ENCODE measurements at places on chromosomes 13 and 19.

DNA sequence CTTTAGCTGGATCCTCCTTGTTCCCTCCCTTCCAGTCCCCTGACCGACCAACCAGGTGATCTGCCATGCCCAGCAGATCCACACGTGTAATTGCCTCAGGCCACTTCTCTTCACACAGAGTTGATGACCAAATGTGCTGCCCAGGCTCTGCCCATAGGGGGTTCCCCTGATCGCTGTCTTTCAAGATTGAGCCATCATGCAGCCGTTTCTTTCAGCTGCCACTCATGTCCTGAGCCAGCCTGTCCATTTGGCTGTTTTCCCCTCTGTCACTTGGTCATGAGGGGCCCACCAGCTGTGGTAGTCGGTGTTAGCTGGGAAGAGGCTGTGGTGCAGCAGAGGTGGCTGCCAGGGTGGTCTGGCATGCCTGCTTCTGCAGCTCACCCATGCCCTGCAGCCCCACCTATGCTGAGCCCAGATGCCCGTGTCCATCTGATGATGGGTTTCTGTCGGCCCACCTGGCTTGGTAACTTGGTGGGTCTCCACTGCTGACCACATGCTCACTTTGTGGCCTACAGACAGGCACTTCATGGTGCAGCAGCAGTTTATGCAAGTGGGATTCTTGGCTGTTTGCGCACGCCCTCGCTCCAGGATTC lies 35.6 kb upstream of the GPR183 start:
- DNase-seq, result no peak

- DNase-seq, result no peak
Measured at GRCh38 chr13:94251831-94252608, 227.5 kb downstream of the DCT start.

GRCh38 chr13:21897161-21897560 lies 226.3 kb downstream of the FGF9 start:
- DNase-seq, result no peak

DNA sequence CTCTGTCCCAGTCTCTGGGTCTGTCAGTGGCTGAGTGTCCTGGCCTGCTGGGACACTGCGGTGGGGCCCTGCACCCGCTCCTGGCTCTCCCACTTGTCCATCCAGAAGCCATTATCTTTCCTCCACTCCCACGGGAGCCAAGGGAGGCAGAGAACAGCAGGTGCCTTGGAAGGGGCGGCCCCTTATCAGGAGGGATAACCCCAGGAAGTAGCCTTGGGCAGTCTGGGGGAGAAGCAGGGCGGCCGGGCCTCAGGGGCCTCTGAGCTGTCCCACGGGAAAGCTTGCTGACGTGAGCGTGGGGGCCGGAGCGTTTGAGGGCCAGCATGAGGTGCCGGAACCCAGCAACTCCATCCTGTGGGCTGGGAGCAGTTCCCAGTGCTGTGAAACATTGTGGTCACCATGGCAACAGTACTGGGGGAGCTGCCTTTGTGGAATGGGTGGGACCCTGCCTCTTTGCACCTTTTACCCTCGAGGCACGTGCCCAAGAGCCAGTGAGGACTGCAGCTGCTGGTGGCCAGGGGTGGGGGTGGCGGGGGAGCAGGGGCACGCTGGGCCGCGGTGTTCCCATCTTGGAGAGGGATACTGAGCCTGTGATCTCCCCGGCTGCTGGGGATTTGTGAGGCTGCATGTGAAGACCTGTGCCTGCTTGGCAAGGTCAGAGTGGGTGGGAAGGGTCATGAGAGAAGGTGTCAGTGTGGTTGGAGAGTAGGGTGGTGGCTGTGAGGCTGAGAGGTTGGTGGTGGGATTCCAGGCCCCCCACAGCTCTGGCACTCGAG lies 20.9 kb downstream of the KLHL26 start:
- DNase-seq, result no peak

DNA sequence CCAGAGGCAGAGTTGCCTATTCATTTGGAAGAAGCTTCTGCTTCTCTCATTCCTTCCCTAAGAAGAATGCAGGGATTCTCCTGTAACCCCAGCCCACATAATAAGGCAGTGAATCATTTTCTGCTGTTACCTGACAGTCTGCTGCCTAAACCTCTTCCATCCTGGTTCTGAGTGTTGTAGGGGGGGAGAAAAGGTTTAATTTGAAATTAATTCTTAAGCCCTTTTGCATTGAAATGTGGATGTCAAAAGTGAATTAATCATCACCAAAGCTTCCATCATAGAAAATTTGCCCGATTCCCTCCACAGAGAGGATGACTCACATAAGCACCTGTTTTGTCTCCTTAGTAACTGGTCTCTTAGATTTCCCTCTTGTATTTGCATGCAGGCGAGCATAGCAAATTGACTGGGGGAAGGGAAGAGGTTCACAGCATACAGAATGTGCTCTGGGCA lies 146.7 kb upstream of the FNDC3A start:
- DNase-seq, result no peak

DNA sequence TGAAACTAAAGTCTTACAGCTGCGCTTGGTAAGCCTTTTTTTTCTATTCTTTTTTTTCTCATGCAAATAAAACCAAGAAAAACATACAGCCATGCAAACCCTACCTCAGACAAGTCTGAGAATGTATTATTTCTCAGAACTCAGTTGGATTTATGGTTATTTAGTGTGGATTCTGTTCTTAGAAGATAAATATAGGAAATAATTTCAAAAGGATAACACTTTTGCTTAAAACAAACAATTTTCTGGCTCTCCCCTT lies 40.7 kb upstream of the TNFSF11 start:
- DNase-seq, result no peak

- no peak for DNase-seq
Measured at GRCh38 chr19:17090583-17090982, 15.0 kb downstream of the MYO9B start.

- no peak for DNase-seq
Measured at GRCh38 chr19:18901491-18901890, 5.5 kb upstream of the CERS1 start.

- DNase-seq, result peak; percentile 74
Measured at GRCh38 chr13:98370806-98371515, 193.9 kb upstream of the RNF113B start.

DNA sequence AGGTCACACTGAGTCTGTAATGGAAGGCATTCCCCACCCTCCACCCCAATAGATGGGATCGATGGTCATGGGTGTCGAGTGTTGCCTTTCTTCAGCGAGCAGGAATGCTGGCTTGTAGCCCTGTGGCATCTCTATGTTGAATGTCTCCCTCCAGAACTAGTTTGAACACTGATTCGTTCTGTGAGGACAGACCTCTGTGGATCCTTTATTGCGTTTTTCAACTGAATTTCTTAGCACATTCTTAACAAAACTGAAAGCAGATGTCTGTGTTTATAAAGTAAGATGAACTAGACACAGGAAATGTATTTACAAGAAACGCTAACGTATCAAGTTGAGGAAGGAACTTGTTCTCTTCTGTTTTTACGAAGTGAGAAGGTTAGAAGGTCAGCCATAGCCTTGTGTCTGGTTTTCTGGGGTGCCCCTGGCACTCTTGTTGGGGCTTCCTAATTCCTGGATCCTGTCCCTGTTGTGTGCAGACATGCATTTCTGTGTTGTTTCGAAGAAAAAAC lies 36.8 kb upstream of the TM9SF2 start:
- DNase-seq, result peak; percentile 70

DNA sequence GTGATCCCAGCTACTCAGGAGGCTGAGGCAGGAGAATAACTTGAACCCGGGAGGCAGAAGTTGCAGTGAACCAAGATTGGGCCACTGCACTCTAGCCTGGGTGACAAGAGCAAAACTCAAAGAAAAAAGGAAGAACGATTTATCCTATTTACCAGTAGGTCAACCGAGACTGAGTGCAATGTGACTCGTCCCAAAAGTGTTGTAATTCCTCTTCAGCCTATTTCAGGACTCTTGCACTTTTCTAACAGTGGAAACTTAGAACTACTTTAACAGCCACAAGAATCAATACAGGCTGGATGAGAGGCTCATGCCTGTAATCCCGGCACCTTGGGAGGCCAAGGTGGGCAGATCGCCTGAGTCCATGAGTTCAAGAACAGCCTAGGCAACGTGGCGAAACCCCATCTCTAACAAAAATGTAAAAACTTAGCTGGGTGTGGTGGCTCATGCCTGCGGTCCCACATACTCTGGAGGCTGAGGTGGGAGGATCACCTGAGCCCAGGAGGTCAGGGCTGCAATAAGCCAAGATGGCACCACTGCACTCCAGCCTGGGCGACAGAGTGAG lies 4.3 kb upstream of the NR1H2 start:
- DNase-seq, result no peak

- no peak for DNase-seq
Measured at GRCh38 chr19:52687684-52688083, 47.2 kb downstream of the ZNF611 start.
